ENCODE measurements at places on chromosomes 1 and 21.

- peak; percentile 69 for DNase-seq
Measured at GRCh38 chr1:110209715-110210603, at the start of gene KCNC4. Gene KCNC4, plus strand, starts transcription at chr1:110210314. Its CDS starts 1,186 bp downstream, at chr1:110211500.

GRCh38 chr1:84141182-84142003 lies 2.7 kb upstream of the PRKACB start:
- peak; percentile 52 for DNase-seq

GRCh38 chr1:33424205-33424604 lies 6.7 kb downstream of the PHC2 start:
- DNase-seq: no peak

DNA sequence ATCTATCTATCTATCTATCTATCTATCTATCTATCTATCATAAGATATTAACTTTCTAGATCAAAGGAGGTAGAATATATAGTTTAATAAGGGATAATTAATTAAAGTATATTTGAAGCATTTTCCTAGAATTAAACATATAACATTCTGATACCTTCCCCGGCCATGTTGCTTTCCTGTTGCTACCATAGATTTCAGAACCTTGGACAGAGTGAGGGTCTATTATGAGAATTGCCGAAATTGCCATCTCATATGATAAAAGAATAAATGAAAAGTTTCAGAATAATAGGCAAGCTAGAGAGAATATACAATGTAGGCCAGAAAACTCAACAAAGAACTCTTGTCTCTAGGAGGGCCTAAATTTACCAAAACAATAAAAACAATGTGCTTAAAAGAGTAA lies 706.1 kb upstream of the TMPRSS15 start:
- DNase-seq: no peak

DNA sequence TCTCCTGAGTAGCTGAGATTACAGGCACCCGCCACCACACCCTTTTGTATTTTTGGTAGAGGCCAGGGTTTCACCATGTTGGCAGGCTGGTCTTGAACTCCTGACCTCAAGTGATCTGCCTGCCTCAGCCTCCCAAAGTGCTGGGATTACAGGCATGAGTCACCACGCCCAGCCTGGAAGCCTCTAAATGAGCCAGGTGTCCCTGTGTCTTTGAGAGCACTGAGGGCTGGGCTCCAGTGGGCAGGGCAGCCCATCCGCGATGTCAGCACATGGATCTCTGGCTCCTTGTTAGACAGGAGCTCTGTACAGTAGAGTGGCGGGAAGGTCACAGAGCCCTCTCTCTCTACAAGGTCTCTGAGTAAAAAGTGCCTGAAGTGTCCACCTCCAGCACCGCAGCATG lies 124.3 kb downstream of the PGBD5 start:
- no peak for DNase-seq

- DNase-seq: peak; percentile 28
Measured at GRCh38 chr21:43913928-43914327, 48.9 kb downstream of the AGPAT3 start.

- DNase-seq: no peak
Measured at GRCh38 chr1:167987174-167987573, 50.3 kb upstream of the MPC2 start.

GRCh38 chr1:1003618-1004419 lies 3.9 kb upstream of the HES4 start:
- DNase-seq: no peak

GRCh38 chr1:119674111-119674526 lies 26.1 kb upstream of the ZNF697 start:
- DNase-seq: no peak

- DNase-seq: no peak
Measured at GRCh38 chr1:234096161-234096770, 191.8 kb downstream of the SLC35F3 start.

- DNase-seq: peak; percentile 83
Measured at GRCh38 chr1:47262787-47263413, 30.9 kb upstream of the TAL1 start.

All from hematopoietic multipotent progenitor cell treated with erythropoietin and hydrocortisone succinate and interleukin-3 and kit ligand, for 8 days (in vitro differentiated cells).